ENCODE measurements at places on chromosomes 5 and 9.

DNA sequence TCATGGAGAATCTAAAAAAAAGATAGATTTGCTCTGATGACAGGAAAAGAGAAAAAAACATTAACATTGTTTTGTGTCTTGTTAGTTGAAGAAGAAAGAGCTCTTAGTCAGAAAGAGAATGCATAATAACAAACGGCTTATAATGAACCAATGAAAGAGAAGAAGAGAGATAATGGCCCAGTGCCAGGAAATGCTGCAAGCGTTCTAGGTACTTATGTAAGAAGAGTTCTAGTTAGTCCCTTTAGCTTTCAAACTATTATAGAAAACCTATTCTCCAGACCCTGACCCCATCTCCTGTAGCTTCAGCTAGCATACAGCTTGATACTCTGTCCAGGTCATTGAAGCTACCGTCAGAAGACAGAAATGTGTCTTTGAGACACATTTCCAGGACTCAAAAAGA is 70.2 kb downstream of the FBXL17 start:
- no peak for DNase-seq

DNA sequence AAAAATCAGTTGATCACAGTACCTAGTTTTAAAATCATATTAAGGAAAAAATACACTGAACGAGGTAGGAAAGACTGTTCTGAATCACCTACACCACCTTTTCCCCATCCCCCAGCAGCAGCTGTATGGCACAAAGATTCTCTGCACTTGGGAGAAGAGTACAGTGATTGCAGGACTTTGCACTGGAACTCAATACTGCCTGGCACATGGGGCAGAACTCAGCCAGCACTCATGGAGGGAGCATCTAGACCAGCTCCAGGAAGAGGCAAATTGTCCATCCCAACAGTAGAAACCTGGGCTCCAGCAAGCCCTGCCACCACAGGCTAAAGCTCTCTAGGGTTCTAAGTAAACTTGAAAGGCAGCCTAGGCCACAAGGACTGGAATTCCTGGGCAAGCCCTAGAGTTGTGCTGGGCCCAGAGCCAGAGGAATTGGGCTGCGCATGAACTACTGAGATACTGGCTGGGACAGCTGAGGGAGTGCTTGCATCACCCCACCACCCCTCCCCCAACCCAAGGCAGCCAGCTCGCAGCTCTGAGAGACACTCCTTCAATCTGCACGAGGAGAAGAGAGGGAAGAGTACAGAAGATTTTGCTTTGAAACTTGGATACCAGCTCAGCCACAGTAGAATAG is 654.4 kb upstream of the CDH6 start:
- DNase-seq = no peak

DNA sequence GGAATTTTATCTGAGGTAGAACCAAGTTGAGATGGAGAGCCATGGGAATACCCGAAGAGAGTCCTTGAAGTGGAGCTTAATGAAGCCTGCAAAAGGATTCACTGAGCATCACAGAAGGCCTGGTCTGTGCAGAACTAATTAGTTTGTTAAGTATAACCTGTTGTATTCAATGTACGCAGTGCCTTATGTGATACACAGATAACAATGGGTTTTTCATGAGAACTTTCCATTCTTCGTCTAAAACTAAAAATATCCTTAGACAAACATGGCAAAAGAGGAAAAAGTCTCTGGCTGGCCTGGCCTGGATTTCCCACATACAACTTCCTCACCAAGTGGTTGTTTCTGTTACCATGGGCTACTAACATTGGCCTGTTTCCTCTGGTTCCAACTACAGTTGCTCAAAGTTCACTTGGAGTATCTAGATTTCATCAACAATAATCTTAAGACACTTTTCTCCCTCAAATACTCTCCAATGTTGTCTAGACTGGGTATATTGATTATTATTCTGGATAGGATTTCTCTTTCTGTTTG is 237.6 kb upstream of the ZNF462 start:
- DNase-seq = no peak

- DNase-seq = no peak
These were observed 51.0 kb upstream of the PAPPA start for GRCh38 chr9:116102596-116102995.

- DNase-seq = no peak
These were observed 6.3 kb downstream of the TYRP1 start for GRCh38 chr9:12699529-12699928.

- no peak for DNase-seq
These were observed 75.1 kb upstream of the RUFY1 start for GRCh38 chr5:179475208-179475751.

DNA sequence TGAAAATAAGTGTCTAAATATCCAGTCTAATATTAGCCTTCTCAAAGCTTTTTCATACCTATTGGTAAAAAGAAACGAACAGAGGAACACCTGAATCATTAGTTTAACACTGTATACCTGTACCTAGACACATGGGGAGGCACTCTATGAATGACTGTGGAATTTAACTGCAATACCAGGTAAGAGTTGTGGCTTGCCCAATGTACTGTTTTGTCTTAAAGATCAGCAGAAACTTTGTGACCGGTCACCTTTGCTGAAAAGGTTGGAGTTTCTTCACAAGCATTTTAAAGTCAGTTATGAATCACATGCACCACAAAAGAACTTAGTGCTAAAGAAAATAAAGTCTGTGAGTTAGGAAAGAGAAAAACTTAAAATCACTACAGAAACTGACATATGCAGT is 2.4 kb downstream of the PGGT1B start:
- DNase-seq = no peak

GRCh38 chr5:122933956-122934355 is 88.5 kb downstream of the SNX24 start:
- DNase-seq = no peak

DNA sequence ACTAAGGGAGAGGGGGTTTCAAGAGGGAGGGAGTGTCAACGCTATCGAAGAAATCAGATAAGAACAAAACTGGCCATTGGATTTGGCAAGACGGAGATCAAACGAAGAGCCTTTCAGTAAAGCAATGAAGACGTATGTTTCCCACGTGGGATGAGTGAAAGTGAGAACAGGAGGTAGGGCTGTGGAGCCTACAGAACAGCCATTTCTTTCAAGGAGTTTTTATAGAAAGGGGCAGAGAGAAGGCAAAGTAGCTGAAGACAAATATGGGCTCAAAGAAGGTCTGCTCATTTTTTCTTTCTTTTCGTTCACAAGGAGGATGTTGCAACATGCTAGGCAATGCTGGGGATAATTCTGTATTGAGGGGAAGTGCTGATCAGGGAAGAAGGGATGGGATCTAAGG is 98.3 kb downstream of the SUSD1 start:
- DNase-seq = no peak

GRCh38 chr9:124465736-124466135 is 15.5 kb downstream of the ADGRD2 start:
- no peak for DNase-seq

- DNase-seq = no peak
These were observed 6.2 kb upstream of the F2R start for GRCh38 chr5:76709762-76710161.

All from T-helper 17 cell (primary cell).